ENCODE measurements at places on chromosomes 4 and X.

DNA sequence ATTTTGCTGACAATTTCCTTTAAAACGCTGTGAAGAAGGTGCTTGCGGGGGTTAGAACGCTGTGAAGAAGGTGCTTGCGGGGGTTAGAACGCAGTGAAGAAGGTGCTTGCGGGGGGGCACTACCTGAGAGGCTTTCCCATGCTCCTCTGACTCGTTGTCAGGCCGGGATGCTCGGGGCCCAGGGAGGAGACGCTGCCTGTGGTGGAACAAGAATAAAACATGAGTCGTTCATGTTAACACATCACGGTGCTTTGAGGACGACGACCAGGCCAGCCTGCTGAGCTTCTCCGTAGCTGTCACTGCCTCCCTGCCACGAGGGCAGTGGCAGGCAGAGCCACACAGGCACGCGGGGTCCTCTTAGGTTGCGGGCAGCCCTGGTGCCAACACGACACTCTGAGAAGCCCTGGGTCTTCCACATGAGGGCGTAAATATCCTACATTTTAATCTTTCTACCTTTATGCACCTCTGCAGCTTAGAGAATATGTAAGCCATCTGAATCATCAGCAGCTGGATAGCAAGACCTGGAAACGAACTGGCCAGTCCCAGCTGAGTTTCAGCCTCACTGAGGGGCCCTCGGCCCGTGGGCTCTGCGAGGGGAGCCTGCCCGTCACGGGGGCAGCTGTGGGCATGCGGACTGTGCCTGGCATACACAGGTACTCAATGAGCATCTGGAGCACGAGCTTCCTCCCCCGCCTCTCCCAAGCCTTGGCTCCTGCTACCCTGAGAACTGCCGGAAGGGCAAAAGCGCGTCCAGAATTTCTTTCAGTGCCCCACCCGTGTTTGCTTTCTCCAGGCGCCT lies 47.0 kb downstream of the FGFRL1 start:
- no peak for DNase-seq

- no peak for DNase-seq
Observed at GRCh38 chr4:100977746-100978397, 369.5 kb downstream of the PPP3CA start.

GRCh38 chrX:103415528-103415927 lies 39.2 kb downstream of the BEX3 start:
- DNase-seq = no peak

GRCh38 chr4:145533001-145533400 lies 51.3 kb downstream of the SMAD1 start:
- DNase-seq = no peak

GRCh38 chr4:18291256-18291655 lies 269.7 kb upstream of the LCORL start:
- no peak for DNase-seq

DNA sequence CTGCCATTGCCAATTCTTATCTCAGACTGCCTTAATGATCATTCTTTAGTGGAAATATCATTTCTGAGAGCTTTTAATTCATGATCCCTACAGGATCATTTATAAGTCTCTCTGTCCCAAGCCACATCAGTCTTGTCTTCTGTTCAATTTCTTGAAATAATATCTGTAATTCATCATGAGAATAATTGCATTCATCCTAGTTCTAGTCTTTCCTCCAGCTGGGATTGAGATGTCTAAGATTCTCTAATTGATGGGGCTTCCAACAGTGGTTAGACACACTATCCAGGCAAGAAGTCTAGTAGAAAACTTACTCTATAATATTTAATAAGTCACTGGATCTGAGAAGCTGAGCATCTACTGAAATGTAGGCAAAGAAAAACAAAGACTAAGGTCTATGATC lies 854.7 kb upstream of the ADGRL3 start:
- DNase-seq = no peak

GRCh38 chr4:119728692-119729593 lies 100.3 kb upstream of the PDE5A start:
- no peak for DNase-seq

GRCh38 chrX:56726605-56727004 lies 2.4 kb upstream of the NBDY start:
- peak; percentile 2 for DNase-seq

- no peak for DNase-seq
Observed at GRCh38 chr4:4862071-4862551, 2.6 kb downstream of the MSX1 start.

DNA sequence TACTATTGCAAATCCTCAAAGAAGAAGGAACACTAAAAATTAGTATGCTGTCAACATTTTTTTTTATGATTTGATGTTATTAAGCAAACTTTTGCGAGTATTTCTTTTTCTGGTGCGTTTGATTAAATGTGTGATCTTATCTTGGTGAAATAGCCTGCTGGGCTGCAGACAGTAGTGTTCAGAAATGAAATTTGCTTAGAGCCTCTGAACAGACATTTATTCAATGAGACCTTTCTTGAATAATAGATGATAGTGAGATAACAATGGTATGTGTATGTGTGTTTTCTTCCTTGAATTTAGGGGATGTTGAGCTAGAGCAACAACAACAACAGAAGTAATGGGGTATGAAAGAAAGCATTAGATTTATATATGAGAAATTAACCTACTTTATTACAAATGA lies 12.7 kb downstream of the ADGRL3 start:
- DNase-seq = no peak

GRCh38 chr4:9938933-9939332 lies 82.4 kb downstream of the SLC2A9 start:
- no peak for DNase-seq

DNA sequence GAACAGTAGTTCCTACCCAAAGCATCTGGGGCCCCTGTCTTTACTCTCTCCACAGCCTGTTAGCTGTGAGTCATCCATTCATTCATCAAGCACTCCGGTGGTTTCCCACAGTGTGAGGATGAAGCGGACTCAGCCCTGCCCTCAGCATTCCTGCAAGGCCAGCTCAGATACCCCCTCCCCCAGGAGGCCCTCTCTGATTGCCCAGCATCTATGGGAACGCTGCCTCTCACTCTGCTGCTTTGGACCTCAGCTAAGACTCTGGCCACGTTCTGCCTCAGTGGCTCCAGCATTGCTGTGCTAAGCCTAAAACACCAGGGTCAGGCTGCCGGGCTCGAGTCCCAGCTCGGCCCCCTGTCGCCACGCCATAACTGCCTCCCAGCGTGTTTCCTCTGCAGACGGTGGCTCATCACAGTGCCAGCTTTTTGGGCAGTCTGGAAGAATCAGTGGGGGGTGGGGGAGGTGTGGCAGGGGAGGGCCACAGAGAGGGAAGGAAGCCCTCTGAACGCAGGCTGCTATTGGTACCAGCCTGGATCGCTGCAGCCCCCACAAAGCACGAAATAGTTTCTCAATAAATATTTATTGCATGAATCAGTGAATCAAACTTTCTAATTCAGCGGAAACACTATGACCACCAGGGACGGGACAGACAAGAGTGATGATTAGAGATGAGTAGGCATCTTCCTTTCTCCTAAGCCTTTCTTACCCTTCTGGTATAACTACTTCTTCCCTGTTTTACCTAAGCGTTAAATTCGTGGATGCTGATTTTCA lies 74.4 kb downstream of the SORCS2 start:
- DNase-seq = no peak

DNA sequence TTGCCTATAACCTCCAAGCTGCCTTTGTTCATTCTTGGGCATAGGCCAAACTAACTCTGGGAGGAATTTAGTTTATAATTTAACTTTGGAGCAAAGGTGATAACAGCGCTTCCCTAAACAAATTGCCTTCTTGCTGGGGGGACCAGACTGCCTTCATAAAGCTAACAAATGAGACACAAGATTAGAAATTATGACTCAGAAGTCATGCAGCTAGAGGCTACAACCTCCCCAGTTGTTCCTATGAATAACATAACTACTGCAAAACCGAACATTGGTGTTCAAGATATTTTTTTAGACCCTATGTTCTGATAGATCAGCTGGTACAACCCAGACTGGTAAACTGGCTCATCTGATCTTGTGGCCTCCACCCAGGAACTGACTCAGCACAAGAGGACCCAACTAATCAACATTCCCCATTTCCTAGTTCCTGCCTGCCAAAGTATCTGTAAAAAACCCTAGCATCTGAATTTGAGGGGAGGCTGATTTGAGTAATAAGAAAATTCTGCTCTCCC lies 22.0 kb upstream of the TMPRSS11B start:
- no peak for DNase-seq

DNA sequence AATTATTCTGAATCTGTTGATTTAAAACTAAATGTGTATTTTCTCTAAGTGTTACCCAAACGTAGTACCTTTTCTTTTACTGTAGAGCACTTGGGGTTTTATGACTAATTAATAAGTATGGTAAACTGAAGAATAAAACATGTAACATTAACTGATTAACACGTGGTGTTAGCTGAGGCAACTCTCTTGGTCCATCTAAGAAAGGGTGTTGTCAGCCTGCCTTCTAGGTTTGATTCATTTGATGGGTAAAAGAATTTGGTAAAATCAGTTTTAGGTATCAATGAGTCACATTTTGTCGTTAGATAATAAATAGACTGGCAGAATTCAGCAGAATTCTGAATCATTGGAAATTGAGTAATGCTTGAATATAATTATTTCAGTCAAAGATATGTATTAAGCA lies 99.7 kb downstream of the AFF1 start:
- no peak for DNase-seq

DNA sequence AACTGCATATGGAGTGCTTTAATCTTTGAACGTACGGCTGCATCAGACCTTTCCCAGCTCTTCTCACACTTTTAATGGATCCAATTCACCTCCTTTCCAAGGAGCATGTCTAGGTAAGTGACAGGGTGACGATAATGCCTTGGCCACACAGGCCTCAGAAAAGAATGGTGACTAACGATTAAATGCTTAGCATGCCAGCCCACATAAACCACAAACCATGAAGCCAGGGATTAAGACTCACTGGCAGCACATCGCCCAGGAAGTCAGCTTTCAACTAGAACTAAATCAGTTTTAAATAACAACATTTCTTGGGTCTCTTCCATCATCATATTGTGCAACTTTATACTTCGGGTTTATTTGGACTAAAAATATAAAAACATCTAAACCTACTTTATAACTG lies 28.7 kb downstream of the INPP4B start:
- peak; percentile 41 for DNase-seq

DNA sequence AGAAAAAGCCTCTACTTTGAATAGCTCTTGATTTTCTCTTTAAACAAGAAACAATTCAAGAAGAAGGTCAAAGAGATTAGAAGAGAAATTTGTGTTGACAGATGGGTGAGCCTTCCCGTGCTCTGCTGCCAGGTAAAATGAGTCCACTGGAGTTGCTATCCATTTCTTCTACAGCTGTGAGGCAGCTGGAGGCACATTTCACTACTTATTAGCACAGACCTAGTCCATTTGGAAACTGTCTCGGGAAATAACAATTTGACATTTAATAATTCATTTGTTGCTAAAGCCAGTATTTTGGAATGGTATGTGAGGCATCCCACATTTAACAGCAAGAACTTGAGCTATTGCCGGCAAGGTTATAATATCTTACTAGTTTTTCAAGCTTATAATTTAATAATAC lies 396.8 kb upstream of the GRIA3 start:
- DNase-seq = no peak

DNA sequence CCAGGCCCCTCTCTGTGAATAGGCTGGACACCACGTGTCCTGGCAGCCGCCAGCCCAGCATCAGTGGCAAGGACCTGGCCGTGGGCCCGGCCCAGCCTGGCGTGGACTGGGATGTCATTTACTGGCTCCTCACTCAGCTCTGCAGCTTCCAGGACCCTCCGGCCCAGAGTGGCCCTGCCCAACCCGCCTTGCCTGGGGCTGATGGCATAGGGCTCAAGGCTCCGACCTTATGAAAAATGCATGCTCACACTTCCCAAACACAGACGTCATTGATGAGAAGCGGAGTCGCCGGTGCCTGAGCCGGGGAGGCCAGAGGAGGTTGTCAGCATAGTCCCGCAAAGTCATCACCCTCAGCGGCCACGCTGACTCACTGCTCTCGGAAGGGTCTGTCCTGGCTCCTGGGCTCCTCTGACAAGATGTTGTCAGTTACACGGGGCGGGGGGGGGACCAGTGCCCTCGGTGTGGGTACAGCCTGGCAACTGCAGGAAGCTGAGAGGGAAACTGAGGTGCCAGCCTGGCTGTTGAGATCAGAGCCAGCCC lies 14.3 kb downstream of the CFAP99 start:
- DNase-seq = no peak

GRCh38 chr4:159148441-159148840 lies 45.6 kb downstream of the RAPGEF2 start:
- no peak for DNase-seq

GRCh38 chr4:5707778-5708448 lies 446 bp downstream of the EVC2 start:
- DNase-seq = no peak

- DNase-seq = no peak
Observed at GRCh38 chrX:64192040-64192439, 13.5 kb downstream of the AMER1 start.

GRCh38 chrX:26649534-26649933 lies 433.6 kb downstream of the MAGEB5 start:
- no peak for DNase-seq

DNA sequence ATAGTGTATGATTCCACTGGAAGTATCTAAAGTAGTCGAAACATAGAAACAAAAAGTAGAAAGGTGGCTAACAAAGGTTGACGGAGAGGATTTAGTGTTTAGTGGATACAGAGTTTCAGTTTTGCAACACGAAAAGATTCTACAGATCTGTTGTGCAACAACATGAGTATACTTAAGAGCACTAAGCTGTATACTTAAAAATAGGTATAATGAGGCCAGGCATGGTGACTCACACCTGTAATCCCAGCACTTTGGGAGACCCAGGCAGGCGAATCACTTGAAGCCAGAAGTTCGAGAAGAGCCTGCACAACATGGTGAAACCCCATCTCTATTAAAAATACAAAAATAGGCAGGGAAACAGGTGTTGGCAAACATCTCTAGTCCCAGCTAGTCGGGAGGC lies 7.9 kb upstream of the ATRX start:
- no peak for DNase-seq

DNA sequence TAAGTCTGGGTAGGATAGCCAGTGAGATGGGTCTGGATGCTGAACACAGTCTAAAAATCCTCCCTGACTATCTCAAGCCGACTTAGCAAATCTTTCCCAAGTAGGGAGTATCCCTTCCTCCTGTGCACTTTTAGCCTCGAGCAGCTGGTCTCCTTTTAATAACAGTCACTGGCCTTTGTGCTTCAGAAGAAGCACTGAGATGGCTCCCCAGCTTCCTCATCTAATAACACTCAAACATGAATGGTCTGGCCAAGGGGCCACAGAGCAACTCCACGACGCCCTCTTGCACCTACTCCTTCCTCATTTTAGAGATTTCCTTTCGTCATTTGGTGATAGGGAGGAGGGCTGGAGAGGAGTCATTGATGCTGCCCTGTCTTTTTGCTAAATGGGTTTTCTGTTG lies 78.8 kb upstream of the TMEM150C start:
- no peak for DNase-seq

- no peak for DNase-seq
Observed at GRCh38 chr4:53752124-53752523, 160.8 kb upstream of the LNX1 start.

GRCh38 chr4:56375458-56375857 lies 11.8 kb downstream of the AASDH start:
- DNase-seq = no peak

Data from KG1 (cell line).